ENCODE measurements at places on chromosomes 4 and X.

DNA sequence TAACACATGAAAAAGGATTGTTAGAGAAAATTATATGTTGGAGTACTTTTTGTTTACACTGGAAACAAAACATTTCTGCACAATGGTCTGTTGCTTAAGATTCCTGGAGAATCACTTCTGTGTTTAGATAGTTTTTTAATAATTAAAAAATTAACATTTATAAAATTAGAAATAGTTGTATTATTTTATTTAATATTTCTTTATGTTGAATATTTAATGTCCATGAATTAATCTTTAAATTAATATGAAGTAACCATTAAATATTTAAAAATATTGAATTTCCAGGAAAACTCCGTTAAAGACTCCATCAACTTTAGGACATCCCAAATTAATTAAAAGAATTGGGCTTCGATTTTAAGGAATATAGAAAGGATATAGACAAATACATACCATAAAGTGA is 797.1 kb upstream of the GALNTL6 start:
- no peak for DNase-seq

DNA sequence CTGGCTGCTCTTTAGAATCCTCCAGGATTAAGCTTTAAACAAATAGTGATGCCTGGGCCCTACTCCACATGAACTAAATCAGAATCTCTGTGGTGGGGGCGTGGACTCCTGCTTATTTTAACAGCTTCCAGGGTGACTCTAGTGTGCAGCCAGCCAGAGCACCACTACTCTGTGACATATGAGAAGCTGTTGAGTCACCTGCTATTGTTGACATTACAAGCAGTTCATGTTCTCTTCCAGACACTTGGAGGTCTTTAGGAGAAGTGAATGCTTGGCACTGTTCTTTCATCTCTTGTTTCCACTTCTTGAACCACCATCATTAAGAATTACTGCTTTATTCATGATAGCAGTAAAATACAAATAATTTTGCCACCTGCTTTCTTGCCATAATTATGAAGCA is 426 bp upstream of the C4orf51 start:
- DNase-seq, result peak; percentile 82

DNA sequence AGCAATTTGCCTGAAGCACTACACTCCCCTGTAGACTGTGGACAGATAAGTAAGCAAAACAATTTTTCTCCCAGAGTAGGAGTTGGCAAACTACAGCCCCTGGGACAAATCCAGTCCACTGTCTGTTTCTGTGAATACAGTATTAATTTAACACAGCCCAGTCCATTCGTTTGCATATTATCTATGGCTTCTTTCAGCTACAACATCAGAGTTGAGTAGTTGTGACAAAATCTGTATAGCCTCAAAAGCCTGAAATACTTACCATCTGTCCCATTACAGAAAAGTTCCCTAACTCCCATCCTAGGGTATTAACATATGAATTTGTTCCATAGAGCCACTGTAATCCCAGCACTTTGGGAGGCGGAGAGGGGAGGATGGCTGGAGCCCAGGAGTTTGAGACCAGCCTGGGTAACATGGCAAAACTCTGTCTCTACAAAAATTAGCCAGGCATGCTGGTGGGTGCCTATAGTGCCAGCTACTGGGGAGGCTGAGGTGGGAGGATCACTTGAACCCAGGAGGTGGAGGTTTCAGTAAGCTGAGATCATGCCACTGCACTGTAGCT is 53.0 kb downstream of the AMELX start:
- DNase-seq, result no peak

- no peak for DNase-seq
These were observed 24.7 kb downstream of the CYP2U1 start for GRCh38 chr4:107956011-107956410.

DNA sequence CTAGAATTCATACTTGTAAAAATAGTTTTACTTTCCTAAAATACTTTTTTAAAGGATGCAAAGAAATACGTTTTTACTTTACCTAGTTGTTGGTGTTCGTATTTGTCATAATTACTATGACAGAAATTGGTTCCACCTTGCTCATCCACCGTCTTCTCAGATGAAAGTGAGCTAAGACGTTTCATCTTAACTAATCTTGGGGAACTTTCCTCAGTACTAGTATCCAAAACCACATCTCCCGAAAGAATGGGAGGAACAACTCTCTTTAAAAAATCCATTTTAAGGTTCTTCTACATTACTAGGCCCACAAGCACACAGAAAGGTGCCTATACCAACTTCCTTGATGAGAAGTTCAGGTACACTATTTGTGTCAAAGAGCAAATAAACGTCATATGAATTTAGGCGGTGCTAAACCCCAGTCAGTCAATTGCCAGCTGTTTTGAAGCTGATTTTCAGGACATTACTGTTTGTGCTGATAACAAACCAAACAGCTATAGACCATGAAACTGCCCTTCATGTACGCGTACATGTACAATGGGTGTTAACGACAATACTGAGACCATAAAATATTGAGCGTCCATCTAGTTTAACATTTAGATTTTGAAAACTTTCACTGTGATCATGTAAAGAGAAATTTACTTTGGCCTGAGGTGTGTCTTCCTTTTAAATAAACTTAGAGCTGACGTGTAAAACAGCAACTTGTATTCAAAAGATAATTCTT is 99.1 kb downstream of the FRYL start:
- no peak for DNase-seq

- DNase-seq, result no peak
These were observed 133.2 kb downstream of the NLGN4X start for GRCh38 chrX:6095469-6095868.

GRCh38 chr4:162931286-162931685 is 235.4 kb downstream of the NAF1 start:
- no peak for DNase-seq

- no peak for DNase-seq
These were observed 8.6 kb downstream of the TCEAL7 start for GRCh38 chrX:103338663-103339062.

DNA sequence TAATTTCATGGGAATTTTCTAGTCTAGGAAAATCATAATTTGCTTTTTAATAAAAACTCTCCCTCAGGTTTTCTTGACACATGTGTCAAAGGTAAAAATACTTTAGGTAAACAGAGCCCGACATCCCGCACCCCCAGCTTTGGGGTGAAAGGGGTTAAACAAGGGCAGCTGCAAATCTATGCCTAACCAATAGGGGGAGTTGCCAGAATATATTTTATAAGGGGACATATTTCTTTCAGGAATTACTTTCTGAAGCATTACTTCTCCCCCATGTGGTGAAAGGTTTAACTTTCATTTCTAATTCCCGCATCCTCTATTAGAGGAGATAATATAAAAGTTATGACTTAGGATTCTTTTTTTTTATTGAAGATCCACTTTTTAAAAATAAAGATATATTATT is 53.9 kb upstream of the HEPH start:
- no peak for DNase-seq

DNA sequence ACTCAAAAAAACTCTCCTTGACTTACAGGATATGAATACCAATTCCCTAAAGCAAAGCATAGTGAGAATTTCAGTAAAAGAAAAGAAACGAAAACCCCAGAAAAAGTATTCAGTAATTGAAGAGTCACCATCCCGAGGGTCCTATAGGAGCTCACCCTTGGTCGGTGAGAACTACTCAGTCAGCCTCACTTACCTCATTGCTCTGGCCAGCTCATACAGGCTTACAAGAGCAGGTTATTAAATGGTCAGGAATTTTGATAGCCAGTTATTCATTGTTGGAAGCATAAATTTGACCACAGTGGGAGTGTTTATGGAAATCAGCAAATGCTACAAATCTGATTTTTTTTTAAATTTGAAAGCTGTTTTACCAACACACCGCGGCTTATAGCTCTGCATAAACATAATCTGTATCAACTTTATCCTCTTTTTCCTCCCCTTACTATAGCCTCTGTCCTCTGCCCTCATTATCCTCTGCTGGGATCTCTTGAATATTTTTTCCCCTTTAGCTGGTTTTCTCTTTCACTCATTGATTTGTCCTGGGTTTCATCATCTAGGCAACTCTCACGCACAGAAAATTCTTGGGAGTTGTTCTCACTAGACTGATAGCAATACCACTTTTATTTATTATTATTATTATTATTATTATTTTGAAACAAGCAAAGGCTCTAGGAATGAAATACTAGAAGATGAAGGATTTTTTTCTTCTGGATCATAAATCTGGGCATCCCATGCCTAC is 11.0 kb upstream of the CXCL2 start:
- DNase-seq, result no peak

GRCh38 chrX:21490341-21490740 is 116.1 kb downstream of the CNKSR2 start:
- peak; percentile 9 for DNase-seq

GRCh38 chrX:41781500-41781899 is 57.5 kb downstream of the GPR82 start:
- peak; percentile 12 for DNase-seq
